Endodermal cell (in vitro differentiated cells): ENCODE measurements at places on chromosomes 5 and 9.

DNA sequence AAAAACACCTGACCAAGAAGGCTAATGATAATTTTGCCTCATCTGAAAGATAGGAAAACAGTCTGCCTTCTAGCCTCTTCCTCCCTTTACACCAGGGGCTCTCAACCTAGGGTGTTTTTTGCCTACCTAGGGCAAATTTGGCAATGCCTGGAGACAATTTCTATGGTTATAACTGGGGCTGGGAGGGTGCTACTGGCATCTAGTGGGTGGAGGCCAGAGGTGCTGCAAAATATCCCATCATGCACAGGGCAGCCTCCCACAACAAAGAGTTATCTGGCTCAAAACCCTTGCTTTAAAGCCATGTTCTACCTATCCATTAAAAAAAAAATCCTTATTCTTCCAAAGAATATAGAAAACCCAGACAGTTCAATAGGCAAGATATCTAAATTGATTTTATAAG lies 45.0 kb upstream of the NR3C1 start:
- no peak for DNase-seq

- no peak for DNase-seq
Measured at GRCh38 chr9:109743696-109744095, 36.3 kb upstream of the PALM2AKAP2 start.

DNA sequence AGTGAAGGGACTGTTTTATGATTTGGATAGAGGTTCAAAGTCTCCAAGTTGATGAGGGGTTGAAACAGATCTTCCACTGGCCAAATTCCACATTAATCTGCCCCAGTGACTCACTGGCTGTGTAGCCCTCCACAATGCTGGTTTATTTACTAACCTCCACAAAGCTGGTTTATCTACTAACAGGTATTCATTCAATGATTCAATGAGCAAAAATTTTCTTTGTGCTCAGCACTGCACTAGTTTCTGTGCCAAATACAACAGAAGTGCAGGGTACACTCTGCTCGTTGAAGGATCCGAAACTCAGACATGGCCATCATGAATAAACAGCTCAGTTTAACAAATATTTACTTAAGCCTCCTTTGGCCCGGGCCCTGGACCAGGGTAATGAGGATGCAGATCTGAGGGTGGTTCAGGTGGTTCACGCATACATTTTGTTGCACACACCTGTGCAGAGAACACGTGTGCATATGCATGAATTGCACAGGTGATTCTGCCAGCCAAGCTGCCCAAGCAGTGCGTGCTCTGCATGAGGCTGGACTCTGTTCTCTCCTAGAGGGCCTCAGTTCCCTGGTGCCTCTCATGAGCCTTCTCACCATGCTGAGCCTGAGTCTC lies 71.0 kb downstream of the SH3PXD2B start:
- DNase-seq, result no peak

DNA sequence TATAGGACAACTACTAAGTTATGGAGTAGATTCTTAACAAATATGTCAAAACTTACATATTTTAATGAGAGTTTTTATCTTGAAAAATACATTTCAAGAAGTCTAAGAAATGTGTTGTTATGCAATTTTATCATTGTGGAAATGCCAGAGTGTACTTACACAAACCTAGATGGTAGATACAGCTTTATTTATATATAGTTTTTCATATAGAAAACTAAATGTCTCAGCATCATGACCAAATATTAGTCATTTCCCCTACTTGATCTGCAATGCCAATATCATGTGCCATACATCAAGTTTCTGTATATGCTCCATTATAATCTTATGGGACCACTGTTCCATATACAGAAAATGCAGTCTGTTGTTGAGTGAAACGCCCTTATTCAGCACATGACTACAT lies 28.7 kb downstream of the CAST start:
- no peak for DNase-seq

GRCh38 chr5:126650463-126650862 lies 49.7 kb downstream of the PHAX start:
- DNase-seq, result no peak
